ENCODE measurements at places on chromosomes 7 and 10.

DNA sequence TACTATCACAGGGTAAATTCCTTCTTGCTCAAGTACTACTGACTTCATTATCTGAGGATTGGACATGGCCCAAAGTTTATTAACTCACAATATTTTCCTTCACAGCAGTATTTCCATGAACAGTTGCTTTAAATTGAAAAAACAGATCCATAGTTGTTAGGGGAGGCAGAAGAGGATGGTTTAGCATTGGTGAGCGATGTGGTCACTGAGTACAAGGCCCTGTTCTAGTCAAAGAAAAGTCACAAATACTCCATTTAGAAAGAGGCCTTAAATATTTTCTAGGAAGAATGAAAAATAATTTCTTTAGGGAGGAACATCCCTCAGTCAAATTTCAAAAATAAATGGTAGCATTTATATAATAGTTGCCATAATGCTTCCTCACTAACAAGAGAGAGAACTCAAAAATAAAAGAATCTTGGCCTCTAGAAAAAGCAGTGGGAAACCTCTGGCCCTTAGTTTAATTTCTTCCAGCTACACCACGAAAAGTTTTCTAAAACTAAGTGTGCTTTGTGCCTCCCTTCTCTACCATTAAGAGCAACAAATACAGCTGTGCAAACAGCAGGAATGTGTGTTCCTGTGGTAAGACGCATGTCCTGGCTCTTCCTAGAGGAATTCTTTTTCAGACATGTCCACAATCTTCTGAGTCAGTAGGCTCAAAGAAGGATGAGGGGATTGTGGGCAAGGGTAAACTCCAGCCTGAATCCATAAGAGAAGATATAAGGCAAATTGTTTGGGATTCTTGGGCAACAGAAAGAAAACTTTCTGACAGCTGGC lies 105.7 kb downstream of the HOXA1 start:
- no peak for DNase-seq

GRCh38 chr10:49118430-49119074 lies 3.2 kb upstream of the VSTM4 start:
- DNase-seq, result no peak

GRCh38 chr10:32417911-32418547 lies 27.9 kb upstream of the CCDC7 start:
- DNase-seq, result no peak

DNA sequence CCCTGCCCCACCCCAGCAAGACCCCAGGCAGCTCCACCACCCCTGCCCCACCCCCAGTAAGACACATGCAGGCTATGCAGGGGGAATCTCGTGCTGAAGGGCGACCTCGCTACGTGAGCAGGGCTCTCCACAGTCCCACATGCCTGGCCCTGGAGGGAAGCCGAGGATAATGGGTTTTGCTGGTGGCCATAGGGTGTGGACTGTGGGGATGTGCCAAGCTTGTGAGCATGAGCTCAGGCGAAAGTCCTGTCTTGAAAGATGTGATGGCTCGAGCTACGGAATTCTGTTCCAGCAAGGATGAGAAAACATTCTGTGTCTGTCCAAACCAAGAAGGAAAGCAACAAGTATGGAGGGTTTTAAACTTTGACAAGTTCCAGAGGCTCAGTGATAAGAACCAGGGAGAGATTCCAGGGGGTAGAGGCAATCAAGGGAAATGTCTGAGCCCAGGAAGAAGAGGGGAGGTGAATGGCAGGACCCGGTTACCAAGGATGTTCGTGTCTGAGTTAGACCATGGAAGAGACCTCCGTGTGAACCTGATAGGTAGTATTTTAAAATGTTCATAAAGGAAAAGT lies 63.1 kb downstream of the PYROXD2 start:
- no peak for DNase-seq

All from brain pericyte (primary cell).